Esophagus squamous epithelium (tissue), 5 donors: ENCODE measurements at places on chromosomes 12 and 14.

DNA sequence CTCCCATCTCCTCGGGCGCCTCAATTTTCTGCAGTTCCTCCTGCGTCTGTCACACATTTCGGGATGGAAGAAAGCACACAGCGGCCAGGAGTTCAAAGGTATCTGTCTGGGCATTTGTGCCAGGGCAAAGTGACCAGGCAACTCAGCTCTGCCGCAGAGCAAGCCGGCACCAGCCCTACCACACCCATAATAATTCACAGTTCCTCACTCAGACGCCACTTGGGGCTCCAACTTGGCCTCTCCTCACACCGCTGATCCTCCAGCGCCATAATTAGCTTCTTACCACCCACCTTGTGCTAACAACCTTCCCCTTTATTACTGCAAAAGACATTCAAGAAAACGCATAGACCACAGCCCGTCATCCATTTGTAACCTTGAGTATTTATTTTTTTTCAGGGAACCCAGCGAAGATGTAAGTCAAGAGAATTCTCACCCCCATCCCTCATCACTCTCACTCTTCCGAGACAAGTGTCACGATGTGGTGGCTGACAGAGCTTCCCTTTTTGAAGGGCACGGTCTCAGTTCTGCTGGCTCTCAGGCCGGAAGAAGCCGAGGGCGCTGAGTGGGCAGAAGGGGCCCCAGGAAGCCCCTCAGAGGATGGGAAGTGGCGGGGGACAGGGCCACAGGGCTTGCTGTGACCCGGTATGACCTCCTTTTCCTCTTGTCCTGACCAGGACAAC is 25.2 kb upstream of the NCOR2 start:
- no peak for DNase-seq

- DNase-seq, result no peak
Observed at GRCh38 chr12:75892731-75893408, 138.7 kb downstream of the PHLDA1 start.

DNA sequence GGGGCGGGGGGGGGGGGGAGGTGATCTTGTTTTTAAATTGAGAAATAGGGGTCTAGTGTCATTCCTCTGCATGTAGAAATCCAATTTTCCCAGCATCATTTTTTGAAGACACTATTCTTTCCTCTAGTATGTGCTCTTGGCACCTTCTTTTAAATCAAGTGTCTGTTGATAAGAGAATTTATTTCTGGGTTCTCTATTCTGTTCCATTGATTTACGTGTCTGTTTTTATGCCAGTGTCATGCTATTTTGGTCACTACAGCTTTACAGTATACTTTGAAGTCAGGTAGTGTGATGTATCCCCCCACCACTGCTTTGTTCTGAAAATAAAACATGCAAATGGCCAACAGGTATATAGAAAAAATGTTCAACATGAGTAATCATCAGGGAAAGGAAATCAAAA is 252.7 kb downstream of the MED13L start:
- DNase-seq, result no peak

DNA sequence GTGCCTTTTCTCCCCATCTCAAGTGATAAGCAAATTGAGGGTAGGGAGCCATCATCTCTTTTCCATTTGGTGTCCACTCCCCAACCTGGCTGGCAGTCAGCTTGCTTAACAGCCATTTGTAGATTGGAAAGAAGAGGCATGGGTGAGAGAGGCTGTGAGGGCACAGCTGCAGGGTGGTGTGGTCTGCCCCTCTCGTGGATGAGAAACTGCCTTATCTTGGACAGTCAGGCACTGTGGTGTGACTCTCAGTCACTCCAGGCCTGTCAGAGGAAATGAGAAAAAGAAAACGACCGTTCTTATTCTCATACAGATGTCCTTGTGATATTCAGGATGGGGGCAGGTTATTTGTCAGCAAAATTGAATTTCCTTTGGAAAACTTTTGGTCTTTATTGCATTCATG is 65.1 kb upstream of the SRSF5 start:
- no peak for DNase-seq

GRCh38 chr14:105647784-105648608 is 121.6 kb downstream of the TMEM121 start:
- DNase-seq, result no peak

DNA sequence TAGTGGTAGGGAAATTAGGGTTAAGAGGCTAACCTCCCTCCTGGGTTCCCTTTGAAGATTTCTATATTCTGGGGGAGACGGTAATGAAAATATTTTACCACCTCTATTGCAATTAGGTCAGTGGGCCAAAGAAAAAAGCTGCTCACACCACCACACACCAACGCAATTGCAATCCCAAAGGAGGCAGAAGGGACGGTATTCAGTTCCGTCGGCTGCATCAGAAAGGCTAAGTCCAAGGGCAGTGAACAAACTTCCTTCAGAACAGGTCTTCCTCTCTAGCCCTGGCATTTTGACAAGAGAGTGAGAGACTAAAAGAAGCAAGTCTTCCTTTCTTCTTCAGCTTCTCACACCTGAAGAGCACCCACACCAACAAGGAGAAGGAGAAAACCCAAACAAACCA is 51.2 kb downstream of the OTX2 start:
- no peak for DNase-seq

DNA sequence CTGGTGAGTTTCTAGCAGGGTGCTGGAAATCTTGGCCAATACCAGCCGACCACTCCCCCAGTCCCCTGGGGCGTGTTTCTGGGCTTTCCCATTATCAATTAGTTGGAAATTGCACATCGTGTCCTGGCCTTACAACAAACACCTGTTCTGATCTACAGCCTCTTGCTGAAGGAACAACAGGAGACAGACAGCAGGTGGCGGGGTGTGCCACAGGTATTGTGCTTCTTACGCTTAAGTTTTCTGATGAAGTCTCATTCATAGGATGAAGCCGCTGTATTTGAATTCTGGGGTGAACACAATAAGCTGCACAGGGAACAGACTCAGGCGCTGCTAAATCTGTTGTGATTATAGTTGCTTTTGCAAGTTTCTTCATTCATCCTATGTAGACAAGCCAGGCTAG is 703 bp downstream of the HIGD1C start:
- DNase-seq, result no peak

DNA sequence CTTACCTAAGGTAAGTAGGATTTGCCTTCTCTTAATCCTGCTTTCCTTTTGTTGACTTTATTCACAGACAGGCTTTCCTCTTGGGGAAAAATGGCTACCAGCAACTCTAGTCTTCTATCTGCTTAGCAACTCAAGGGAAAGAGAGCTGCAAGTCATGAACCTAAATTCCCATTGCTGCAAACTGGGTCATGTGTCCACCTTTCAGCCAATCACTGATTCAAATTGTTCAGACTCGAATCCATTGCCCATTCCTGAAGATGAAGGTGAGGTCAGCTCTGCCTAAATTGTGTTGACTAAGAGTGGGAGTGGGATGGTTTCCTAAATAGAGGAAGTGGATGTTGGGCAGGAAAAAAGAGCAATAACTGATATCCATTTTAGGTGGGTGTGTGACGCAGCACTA is 7.7 kb downstream of the FBXW8 start:
- no peak for DNase-seq

DNA sequence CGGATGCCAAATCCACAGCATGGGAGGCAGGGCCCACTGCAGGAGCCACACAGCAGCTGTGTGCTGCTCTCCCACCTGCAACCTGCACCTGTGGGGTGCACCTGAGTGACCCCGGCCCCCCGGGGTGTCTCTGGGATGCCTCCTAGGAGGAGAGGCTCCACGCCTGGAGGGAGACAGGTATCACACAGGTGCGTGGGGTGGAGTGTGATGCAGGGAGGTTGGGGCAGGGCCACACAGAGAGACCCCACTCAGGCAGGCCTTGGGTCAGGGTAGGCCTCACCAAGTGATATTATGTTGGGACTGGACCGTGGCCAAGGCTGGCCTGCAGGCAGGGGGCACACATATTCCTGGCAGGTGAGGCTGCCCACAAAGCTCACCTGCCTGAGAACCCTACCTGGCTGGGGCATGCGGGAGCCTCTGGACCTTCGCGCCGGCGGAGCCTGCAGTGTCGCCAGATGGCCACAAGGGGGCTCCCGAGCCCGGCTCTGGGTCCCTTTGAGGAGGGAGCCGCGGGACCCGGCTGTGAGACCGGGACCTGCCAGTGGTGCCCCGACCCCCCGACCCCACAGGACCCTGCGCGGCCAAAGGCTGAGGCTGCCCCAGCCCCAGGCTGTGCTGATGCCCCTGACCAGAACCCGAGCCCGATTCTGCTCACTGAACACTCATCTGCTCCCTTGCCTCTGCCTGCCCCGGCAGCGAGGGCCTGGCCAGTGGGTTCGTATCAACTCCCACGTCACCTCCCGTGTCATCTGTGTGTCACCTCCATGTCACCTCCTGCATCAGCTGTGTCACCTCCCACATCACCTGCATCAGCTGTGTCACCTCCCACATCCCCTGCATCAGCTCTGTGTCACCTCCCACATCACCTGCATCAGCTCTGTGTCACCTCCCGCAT is 11.4 kb downstream of the TMEM121 start:
- no peak for DNase-seq

- no peak for DNase-seq
Observed at GRCh38 chr12:2548081-2548480, 246.7 kb upstream of the FKBP4 start.

- no peak for DNase-seq
Observed at GRCh38 chr12:50251619-50252252, 31.6 kb downstream of the LIMA1 start.

DNA sequence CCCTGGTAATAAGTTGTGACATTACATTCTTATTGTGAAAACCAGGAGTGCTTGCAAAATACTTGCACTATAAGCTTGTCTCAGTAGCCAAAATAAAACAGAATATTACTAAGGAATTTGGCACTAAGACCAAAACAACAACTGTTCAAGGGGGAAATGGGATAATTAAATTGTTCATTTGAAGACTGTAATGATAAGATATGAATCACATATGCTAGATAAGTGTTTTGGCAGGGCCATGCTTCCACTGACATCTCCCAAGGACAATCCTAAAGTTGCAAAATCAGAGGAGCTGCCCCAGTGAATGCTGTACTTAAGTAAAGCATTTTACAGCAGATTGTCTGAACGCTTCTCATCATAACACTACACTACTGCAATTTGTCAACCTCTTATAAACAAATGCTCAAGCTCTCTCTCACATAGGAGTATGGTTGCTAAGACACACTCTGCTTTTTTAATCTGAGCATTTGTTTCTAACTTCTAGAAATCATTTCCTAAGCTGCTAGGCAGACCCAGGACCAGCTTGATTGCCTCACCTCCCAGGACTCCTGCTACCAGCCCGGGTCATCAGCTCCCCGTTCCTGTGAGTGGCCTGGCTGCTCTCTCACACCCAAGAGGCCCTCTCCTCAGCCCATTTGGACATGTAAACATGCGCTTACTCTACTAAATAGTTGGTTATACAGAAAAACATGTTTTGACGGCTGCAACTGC is 191.5 kb downstream of the PAX9 start:
- no peak for DNase-seq

DNA sequence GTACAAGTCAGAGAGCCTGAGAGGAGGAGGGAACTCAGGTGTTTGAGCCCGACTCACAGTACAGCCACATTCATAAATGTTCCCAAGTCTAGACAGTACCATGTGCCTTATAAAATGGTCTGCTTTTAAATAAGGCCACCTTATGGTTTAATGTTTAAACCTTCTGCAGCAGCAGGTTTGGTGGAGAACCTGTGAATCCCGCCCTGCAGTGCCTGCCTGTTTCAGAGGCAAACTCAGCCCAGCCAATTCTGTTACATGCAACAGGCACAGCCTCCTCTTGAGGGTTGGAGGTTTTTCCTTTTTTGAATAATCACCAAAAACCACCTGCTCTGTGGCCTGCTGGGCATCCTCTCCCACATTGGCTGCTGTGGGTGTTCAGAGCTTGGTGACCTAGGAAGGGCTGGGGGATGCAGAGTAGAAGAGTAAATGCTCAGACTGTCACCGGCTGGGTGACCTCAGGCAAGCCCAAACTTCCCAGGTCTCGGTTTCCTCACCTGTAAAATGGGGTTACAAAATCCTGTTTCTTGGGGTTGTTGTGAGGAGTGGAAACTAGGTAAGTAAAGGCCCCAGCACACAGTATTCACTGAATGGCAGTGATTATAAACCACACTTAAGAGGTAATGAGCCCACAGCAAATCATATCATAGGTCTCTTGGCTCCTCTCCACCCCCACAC is 28.0 kb downstream of the NUAK1 start:
- no peak for DNase-seq

DNA sequence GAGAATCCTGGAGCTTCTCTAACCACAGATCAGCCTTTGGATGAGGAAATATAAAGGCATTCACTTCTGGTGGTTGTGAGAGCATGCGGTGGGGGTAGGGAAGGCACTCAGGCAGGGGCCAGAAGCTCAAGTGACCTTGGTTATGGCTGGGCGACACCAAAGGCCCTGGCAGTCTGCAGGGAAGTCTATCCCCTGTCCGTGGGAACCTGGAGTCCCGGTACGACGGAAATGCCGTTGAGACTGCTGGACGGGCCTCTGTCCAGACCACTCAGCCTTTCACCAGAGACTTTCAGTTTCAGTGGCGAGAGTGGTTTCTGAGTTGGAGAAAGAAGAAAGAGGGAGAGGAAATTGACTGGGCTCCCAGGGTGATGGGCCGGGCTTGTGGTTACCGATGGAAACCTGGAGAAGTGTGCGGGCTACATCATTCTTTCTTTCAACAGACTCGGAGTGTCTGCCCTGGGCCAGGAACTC is 20.9 kb downstream of the ISCA2 start:
- no peak for DNase-seq

DNA sequence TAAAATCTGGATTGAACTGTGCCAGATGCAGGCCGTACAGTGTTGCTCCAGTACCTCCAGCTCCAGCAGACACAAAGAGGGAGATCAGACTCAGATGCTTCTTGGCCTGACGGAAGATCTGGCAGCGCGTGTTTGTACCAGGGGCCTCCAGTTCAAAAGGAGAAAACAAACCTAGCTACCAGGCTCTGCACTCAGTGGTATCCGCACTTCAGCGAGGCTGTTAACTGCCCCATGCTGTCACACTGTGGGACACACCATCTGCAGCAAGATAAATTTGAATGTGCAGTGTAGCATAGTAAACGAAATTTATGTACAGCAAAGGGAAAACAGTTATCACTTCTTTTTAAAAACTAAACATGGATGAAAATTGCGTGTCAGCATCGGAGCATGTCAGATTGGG is 5.1 kb downstream of the DYNC1H1 start:
- no peak for DNase-seq

- no peak for DNase-seq
Observed at GRCh38 chr14:74945261-74945851, 10.0 kb downstream of the PGF start.

DNA sequence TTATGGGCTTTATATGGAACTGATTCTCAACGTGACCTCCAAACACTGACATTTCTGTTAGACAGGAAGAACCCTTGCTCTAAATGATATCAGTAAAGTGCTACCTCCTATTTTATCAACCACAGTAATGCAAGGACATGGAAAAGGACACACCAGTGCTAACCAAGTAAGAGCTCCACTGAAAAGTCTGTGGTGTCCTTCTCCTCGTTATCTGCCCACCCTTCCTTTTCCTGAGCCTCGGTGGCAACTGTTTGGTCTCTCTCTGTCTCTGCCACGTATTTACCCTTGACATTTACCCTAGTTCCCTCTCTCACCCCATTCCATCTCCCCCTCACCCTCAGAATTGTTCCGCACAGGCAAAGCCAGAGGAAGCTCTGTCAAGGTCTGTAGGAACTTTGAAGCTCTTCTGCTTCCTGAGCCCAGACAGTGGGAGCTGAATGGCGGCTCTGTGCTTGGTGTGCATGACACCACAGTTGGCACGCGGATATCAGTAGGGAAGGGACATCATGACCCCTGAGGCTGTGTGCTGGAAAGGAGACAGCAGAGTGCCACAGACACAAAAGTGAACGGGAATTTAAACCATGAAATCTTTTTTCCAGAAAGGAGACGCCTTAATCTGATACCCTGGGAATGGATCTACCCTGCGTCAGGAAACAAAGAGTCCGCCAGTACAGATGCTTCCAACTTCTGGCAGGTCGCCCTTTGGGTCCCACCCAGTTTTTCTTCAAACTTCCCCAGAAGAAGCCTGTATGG is 50.8 kb downstream of the NTN4 start:
- DNase-seq, result no peak
